ENCODE measurements at places on chromosomes 7 and 10.

DNA sequence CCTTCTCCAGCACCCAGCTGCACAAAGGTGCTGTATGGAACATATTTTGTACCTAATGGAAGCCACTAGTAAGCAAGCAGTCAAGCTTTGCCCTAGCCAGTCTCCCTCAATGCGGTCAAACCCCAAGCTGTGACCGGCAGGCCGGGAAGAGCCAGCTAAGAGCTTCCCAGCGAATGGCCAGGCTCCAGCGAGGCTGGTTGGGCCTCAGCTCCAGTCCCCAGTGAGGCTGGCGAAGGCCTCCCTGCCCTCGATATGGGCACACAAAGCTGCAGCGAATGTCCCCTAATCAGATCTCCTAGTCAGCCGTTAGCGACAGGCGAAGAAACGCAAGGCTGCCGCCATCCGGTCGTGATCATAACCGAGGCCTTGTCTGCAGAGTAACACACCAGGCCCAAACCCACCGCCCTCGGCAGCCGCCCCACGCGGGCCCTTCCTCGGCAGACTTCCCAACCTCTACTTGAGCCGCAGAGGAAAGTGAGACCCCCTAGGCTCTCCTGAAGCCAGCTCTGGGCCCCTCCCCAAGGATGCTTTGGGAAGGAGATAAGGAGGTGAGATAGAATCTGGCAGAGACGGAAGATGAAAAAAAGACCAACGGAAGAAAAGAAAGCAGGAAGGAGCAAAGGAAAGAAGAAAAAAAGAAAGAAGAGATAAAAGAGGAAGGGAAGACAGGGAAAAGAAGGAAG lies 3.1 kb upstream of the HOXA9 start:
- DNase-seq: no peak

DNA sequence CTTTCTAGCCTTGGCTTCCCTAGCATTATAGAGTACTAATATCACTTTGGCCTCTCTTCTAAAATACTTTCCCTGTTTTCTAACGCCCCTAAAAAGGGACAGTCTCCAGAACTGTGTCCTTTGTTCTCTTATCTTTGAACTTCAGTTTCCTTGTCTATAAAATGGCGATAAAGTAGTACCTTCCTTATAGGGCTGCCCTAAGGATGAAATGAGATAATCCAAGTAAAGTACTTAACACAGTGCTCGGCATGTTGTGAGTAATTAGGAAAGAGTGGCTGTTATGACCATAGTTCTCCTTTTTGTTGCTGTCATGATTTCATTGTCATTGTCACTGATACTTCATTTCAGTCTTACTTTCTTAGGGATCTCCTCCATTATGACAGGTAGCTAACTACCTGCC lies 114.7 kb downstream of the EXOC4 start:
- no peak for DNase-seq

DNA sequence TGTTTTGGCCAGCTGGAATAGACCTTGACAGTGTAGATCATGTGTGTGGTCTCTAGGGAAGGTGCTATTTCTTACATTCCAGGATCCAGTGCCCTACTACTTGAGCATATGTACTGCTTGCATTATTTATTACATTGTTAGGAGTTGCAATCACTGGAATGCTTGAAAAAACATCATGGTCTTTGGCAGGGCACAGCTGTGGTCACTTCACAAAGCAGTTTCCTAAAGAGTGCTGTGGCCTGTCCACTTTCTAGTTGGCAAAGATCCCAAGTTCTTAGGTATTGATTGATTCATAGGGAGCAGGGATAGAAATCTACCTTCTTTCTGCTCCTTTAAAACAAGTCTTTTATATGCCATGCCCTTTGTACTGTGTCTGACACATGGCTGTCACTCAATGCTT lies 4.6 kb downstream of the C7orf25 start:
- no peak for DNase-seq

- no peak for DNase-seq
Observed at GRCh38 chr10:1679821-1680650, 57.3 kb downstream of the ADARB2 start.

DNA sequence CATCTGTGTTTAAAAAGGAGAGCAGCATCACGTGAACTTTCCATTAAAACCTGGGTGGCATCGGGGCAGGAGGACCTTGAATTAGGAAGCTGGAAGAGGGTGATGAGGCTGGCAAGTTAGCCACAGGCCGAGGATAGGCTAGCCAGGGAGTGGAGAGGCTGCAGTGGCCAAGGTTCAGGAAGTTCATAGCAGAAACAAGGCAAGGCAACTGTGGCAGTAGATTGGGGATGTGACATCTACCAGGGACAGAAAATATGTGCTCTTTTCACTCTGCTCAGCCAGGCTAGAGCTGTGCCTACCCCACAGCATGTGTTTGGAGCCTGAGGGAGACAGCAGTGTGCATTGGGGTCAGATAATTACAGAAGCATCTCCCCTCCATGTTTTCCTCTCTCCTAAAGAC lies 2.2 kb upstream of the INPP5F start:
- DNase-seq: no peak

DNA sequence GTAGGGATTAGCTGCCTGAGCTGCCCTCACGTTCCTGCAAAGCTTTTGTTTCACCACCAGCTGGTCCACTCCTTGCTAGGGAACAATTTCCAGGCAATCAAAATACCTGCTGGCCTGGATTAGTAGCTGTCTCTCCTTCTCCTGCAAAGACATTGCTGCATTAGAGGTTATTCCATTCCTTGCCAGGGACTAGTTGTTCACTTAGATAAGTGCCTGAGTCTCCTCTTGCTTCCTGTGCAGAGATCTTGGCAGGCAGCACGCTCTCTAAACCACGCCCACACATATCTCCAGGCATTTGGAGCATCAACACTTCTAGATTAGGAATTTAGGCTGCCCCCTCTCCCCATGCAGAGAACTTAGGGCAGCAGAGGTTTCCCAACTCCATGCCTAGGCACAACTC lies 150.4 kb upstream of the SMIM30 start:
- DNase-seq: no peak

- DNase-seq: no peak
Observed at GRCh38 chr7:54541669-54542625, at the start of gene VSTM2A. TSS of gene VSTM2A (plus strand) at chr7:54542375. CDS start at chr7:54542731, 356 bp downstream.

DNA sequence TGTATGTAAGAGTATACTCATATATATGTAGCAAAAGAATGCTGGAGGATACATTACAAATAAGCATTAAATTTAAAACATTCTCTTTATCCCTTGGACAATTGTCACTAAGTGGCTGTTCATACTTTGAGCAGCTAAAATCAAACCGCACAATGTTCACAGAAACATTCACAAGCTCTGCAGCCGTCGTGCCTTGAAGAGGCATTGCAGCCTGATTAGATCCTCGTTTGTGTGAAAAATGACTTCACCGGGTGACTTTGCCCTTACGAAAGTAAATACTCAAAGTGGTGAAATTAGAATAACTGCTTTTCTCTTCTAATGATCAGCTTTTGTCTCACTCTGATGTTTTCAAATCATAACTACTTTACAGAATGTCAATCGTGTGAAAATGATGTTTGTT lies 319.0 kb downstream of the GFRA1 start:
- no peak for DNase-seq

DNA sequence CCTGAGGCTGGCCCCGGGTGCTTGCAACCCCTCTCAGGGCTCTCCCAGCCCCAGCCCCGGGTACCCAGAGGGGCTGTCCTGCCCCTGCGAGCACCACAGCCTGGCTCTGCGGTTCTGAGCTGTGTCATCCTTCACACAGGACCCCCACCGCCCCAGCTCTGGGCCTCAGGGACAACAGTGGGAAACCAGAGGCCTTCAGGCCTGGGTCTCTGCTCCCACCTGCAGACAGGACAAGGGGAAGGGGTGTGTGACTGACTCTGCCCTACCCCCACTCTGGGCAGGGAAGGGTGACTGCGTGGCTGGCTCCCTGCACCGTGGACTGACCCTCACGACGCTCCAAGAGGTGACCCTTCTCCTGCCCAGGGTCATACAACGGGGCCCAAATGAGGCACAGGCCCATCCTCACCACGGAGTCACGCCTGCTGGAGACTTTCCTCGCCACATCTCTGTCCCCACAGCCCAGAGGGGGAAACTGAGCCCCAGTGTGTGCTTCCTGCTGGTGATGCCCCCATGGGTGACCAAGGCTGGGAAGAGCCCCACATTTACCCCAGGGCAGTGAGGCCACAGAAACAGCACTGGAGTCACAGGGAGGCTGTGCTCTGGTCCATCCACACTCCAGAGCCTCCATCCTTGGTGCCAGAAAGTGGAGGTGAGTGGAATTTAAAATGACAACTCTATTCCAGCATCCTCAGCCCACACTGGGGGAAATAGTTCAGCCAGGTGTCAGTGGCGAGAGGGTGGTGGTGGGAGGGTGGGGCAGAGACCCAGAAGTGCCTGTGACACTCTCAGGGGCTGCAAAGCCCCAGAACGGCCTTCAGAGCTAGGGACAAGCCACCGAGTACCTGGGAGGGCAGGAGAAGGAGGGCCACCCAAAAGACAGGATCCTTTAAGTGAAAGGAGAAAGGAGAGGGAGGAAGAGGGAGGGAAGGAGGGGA lies 13.6 kb downstream of the CAMK2B start:
- DNase-seq: no peak

GRCh38 chr10:46218921-46219320 lies 67.9 kb upstream of the ANTXRL start:
- no peak for DNase-seq

GRCh38 chr10:12269056-12269455 lies 73.1 kb downstream of the CDC123 start:
- no peak for DNase-seq

DNA sequence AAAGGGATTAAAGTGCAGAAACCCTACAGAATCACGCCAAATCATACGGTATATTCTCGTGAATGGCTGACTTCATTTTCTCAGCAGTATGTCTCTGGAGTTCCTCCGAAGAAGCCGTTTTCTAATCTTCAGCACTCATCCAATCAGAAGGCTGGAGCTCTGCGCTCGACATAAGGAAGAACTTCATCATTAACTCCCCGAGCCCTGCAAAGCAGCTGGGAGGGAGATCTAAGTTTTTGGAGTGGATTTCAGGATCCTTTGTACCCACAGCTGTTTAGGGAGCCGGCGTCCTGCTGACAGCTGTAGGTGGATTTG lies 40.7 kb upstream of the SDK1 start:
- no peak for DNase-seq

DNA sequence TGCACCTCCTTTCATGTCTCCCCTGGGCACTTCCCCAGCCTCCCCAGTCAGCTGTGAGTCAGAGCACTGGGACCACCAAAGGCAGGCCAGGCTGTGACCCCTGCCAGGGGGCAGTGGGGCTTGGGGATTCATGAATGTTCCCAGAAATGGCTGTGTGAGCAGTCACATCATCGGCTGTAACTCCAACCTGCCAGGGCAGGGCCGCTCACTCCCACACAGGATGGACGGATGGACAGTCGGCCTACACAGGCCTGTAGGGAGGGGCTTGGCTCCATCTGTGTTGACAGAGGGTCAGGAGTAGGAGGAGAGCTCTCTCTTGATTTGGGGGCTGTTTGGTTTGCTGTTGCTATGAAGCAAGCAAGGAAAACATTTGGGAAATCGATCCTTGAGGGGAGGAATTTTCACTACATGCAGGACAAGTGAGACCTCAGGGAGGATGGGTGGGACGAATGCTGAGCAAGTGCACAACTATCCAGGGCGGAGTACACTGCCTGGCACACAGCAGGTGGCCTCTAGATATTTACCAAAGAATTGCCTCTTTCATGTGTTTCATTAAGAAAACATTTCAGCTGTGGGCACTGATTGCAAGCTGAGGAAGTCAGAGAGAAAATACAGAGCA lies 2.9 kb upstream of the IGFBP1 start:
- peak; percentile 85 for DNase-seq

DNA sequence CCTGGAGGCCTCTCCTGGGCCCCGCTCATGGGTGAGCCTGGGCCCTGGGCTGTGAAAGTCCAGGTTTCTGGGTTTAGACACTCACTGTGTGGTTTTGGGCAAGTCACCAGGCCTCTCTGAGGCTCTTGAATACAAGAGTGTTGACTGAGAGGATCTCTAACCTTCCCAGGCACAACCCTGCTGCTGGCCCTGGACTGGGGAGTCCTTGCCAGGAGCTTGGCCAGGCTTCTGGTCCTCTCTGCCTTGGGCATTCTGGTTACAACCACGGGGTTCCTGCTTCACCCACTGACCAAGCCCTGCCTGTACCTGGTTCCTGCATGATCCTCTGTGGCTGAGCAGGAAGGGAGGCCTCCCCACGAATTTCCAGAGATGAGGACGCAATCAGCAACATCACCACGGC lies 63.6 kb upstream of the COL13A1 start:
- no peak for DNase-seq

GRCh38 chr10:11009471-11010308 lies 8.0 kb upstream of the CELF2 start:
- no peak for DNase-seq

Measured in Calu3 (cell line).